NCI-H1694 (cell line): ENCODE measurements at places on chromosomes 3 and 15.

DNA sequence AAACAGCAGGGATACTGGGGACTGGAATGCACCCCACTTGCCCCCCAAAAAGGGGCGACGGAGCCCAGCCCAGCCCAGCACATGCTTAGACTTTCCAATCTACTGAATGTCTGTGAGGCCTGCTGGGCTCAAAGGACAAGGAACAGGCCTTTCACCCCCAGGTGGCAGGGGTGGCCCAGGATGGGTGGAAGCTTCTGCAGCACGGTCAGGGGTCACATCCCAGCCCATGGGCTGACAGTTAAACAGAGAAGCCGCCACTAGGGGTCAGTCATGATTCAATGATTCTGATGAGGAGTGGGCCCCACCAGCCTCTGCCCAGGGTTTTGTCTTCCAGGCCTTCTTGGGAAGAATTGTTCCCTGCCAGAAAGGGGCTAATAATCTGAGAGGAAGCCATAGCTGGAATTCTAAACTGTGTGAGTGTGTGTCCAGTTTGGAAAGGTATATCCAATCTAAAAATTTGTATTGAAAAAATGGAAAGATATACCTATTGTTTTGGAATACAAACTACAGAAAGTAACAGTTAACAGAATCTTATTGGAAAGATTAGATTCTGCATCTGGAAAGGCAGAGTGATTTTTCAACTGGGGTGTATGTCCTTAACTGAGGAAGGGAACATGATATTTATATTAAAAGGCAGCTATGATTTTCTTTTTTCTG, 2.2 kb downstream of the CHRNB4 start:
- peak; percentile 85 for DNase-seq

DNA sequence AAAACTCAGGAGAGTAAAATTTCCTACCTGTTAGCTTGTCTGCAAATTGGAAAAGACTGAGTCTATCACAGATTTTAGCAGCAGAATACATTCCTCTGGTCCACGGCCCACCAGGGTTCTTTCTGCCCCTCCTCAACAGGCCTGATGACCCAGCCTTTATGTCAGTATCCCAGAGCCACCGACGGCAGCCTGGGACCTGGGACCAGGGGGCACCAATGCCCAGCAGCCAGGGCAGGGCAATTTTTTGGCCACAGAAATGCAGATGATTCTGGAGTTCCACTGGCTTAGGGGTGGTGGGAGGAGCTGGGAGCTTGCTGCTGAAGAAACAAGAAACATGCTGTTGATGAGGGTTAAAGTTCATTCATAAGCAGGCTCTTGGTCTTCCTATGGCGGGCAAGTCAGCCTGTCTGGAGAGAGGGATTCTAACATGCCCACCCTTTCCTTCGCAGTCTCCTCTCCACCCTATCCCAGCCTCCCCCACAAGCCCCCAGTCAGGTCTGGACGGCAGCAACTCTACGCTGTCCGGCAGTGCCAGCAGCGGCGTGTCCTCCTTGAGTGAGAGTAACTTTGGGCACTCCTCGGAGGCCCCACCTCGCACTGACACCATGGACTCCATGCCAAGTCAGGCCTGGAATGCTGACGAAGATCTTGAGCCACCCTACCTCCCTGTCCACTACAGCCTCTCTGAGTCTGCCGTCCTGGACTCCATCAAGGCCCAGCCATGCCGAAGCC, 4.3 kb upstream of the MANF start:
- no peak for DNase-seq

DNA sequence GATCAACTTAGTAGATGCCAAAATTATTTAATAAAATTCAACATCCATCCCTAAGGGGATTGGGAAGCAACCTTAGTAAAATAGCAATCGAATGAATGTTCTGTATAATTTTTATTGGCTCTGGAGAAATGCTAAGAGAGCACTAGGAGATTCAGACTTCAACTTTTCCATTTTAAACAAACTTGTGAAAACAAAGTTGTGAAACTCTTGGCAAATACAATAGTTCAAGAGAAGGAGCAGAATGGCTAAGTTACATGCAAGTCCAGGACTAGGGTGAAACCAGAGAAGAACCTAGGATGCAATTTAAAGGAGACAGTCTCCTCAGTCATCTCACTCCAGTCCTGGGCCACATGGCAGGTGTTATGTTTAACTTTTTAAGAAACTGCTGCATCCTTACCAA, 16.7 kb upstream of the ZNF280D start:
- no peak for DNase-seq

DNA sequence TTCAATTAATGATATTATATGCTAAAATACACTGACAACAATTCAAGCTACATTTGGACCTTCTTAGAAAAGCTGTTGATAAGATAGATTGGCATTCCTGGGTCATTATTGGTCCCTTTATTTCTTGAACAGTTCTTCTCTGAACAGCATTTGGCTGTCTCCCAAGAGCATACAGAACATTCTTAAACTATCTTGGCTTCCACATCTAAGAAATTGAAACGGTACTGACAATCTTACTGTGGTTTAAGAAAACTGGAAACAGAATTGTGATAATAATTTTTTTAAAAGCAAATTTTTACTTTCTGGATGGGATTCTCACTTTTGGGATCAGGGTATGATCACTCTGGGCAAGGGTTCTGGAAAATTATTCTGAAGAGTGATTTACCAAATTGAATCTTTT, 161.7 kb upstream of the ZNF385D start:
- DNase-seq, result no peak

DNA sequence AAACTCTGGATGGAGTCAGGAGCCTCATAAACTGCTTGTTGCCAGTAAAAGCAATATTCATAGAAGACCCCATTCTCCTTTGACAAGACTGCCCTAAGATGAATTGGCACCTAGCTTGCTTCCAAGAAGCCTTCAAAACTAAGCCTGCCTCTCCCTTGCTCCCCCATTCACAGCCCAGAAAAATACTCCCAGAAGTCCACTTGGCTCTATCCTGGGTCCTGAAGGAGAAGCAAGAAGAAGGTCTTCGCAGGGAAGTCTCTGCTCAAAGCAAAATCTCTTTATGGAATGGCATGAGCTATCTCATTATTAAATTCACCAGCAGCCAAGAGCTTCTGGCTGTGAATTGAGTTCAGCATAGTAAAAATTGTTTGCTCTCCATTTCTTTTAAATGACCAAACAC, 230.2 kb upstream of the ARRDC4 start:
- DNase-seq, result no peak

DNA sequence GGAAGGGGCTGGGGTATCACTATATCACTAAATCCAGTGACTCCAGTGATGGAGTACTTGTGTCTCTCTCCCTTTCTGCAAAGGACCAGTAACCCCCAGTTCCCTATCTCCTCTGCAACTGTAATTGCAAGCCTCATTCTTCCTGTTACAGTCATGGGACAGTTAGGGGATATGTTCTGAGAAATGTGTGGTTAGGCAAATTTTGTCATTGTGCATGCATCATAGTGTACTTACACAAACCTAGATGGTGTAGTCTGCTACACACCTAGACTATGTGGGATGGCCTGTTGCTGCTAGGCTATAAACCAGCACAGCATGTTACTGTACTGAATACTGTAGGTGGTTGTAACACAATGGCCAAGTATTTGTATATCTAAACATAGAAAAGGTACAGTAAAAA, 2.2 kb downstream of the VPS8 start:
- DNase-seq, result no peak

DNA sequence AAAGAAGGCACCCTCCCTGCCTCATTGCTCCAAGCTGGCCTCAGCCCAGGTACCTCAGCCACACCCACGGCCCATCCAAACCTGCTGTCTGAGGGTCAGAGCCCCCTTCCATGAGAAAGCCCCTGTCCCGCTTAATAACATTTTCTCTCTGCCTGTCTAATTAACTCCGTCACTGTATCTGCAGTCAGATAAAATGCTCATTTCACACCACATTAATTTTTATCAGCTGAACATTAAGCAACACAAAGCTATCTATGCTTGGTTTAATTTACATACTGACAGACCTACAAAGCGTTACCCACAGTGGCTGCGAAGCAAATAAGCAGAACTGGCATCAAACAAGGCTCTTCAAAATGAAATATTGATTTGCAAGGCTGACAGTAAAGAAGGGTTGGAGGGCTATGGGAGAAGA, 309.8 kb upstream of the ICE2 start:
- DNase-seq, result no peak

DNA sequence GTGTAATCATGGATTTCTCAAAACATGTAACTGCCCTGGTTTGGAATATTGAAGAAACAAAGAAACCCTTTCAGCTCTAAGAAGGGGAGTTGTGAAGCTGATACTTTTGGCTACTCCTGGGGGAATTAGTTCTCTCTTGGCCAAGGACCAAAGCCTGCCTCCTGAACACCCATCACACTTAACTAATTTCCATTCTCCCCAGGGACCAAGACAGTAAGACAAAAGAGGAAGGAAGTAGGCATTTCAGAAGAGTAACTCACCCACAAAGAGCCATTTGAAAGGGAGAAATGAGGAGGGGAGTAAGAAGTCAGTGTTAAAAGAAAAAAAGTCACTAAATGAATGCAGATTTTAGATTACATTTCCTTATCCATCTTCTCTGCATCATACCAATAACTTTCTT, 328.0 kb upstream of the SOX2 start:
- DNase-seq, result no peak

DNA sequence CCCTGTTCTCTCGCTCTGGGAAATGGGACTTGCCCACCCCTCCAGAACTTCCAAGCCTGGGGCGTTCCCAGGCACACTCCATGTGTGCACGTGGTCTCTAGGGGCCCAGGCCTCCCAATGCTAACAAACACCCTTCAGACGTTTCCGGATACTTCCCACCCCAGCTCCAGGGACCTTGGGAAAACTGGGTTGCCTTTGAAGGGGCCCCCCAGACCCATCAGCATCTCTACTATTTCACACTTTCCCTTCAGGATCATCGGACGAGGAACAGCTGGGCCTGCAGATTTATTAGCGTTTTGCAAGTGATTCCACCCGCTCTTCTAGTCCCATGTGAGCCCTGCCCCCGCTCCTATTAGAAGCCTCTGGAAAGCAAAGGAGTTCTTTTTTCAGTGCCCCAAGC, 63.2 kb downstream of the MAGEF1 start:
- DNase-seq, result no peak

DNA sequence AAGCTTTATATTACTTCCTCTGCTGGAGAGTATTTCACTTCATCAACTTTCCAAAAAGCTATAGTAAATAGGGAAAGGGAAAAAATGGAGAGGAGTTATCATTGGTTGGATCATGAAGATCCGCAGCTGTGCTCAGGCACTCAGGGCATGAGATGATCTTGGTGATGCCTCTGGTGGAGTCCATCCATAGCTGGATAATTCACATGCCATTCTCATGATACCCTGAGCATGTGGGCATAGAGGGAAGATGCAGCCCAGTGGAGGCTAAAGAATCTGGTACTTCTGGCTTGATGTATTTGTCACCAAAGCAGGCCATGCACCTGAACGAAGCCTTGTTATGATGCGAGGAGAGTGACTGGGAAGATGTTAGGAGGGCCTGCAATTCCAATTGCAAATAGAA, 150.2 kb downstream of the CHST2 start:
- DNase-seq, result no peak

GRCh38 chr3:126536126-126536525, 12.2 kb downstream of the CHST13 start:
- DNase-seq, result no peak

GRCh38 chr3:118587847-118588246, 446.8 kb downstream of the IGSF11 start:
- DNase-seq, result no peak

DNA sequence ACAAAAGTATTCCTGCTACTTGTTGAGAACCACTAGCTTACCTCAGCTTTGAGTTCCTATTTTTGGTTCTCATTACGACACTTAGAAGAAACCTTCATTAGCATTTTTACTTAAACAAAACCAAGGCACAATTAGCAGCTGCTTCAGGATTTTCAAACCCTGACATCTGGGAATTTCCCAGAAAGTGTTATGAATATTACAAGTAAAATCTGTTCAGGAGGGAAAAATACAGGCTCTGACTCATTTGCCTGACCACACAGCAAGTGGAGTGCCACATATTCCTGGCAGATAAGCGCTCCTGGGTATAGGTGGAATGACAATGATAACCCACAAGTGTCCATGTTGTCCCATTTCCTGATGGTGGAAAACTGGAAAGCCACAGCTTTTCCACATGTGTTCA, 10.3 kb upstream of the RFTN1 start:
- no peak for DNase-seq

GRCh38 chr3:39166932-39167532, 13.6 kb upstream of the CSRNP1 start:
- DNase-seq, result no peak

DNA sequence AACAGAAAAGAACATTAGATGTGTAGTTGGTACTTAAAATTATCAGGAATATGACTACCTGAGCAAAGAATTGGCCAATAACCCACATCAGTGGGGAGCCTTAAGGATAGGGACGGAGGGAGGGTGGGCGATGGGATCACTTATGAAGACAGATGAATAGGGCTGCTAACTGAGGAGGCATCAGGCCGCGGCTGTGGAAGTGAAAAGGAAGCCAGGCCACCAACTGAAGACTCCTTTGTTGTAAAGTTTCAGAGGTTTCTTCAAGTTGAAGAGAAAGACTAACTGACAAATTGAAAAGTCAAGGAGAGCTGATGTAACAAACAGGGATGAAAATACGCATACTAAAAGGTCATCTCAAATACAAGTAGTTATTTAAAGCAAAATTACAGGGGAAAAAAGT, 135.6 kb upstream of the BHLHE40 start:
- DNase-seq, result no peak

- no peak for DNase-seq
Observed at GRCh38 chr15:48966595-48967301, 3.0 kb upstream of the SHC4 start.
